Stimulated activated CD8-positive, alpha-beta memory T cell treated with anti-CD3 and anti-CD28 coated beads, Interleukin-4, amount 100 ng/mL, for 1 hour (primary cell): ENCODE measurements at places on chromosomes 6 and 20.
A peak's percentile ranks its signal among the peaks of the same experiment; 100 is the strongest.

GRCh38 chr6:36198986-36199385, 2.4 kb downstream of the BRPF3 start:
- DNase-seq = no peak

GRCh38 chr20:24698189-24698588, 228.8 kb downstream of the SYNDIG1 start:
- no peak for DNase-seq

DNA sequence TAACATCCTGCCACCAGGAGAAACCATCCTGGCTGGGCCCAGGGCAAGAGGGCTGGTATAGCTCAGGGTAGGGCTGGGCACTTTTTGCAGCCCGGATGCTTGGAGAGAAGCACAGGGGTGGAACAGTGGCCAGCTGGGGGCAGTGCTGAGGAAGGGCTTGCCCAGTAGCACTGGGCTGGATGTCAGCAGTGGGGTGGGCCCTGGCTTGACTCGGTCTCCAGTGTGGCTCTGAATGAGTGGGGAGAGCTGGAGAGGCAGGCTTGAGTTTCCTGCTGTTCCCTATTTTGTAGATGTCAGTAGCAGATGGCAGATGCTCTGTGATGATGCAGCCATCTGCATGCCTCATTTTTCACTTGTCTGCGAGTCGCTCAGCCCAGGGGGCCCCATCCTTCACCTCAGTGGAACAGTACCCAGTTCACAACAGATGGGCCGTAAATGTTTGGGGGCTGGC, 56.3 kb upstream of the TULP1 start:
- peak; percentile 2 for DNase-seq

DNA sequence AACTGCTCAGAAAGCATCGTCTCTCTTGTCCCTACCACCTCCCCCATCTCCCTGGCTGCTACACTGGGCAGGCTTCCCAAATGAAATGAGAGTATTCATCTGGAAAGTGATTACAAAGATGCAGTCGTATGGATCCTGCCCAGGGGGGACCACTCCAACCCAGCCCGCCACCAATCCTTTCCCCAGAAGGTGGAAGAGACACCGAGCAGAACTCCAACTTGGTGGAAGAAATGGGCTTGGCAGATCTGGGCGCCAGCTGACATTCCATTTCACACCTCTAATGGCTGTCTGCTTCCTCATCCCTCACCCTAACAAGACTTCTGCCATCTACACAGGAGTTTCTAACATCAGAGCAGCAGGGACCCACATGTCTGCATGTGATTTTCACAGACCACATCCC, 12.7 kb downstream of the PKHD1 start:
- no peak for DNase-seq

DNA sequence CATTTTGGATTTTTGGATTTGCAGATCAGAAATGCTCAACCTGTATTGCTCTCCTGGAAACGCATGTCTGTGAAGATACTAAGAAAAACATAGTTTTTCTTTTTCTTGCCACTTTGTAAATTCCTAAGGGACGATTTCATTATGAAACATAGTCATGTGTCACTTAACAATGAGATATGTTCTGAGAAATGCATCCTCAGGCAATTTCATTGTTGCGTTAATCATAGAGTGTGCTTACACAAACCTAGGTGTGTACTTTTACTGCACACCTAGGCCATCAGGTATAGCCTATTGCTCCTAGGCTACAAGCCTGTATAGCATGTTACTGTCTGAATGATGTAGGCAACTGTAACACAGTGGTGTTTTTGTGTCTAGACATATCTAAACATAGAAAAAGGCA, 13.4 kb upstream of the THEMIS start:
- DNase-seq = no peak

- DNase-seq = no peak
Observed at GRCh38 chr6:38775870-38776269, 60.8 kb downstream of the DNAH8 start.

GRCh38 chr6:227074-227782, 65.1 kb upstream of the DUSP22 start:
- DNase-seq = no peak
